AG04449 (cell line): ENCODE measurements at places on chromosomes 13 and 19.

- no peak for DNase-seq
Observed at GRCh38 chr13:93726173-93726957, 499.8 kb downstream of the GPC6 start.

DNA sequence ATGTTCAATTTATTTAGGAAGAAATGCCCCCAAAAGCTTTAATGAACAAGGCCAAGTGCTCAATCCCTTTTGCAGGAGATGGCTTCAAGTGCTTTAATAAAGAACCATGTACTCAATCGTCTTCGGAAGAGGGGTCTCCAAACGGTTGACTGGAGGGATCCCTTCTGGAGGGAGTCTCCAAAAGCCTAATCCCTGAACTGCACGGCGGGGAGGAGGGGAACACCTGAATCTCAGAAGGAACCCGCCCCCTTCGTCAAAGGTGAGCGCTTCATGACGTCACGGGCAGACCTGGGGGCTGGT is 505 bp downstream of the PAF1 start:
- no peak for DNase-seq

GRCh38 chr19:5434970-5435641 is 20.1 kb upstream of the ZNRF4 start:
- DNase-seq, result peak; percentile 36

GRCh38 chr13:100138859-100139491 is 50.1 kb downstream of the PCCA start:
- no peak for DNase-seq

GRCh38 chr13:39676315-39676876 is 20.9 kb downstream of the COG6 start:
- no peak for DNase-seq

DNA sequence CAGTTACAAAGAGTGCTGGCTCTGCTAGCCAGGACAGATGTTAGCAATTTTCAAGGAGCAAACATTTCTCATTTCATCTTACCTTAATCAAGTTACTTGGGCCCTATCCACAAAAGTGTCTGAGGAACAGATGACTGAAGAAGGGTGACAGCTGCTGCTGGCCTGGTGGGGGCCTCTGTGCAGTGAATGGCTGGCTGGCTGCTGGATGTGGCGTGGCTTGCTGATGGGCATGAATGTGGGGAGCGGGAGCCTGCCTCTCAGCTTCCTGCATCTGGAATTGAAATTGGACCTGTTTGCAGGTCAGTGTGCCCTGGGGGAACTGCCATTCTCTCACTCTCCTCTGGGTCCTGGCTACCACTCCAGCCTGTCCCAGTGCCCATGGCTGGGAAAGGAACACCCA is 94.7 kb downstream of the RGCC start:
- no peak for DNase-seq

GRCh38 chr19:5719274-5719960 is 529 bp downstream of the LONP1 start:
- no peak for DNase-seq

DNA sequence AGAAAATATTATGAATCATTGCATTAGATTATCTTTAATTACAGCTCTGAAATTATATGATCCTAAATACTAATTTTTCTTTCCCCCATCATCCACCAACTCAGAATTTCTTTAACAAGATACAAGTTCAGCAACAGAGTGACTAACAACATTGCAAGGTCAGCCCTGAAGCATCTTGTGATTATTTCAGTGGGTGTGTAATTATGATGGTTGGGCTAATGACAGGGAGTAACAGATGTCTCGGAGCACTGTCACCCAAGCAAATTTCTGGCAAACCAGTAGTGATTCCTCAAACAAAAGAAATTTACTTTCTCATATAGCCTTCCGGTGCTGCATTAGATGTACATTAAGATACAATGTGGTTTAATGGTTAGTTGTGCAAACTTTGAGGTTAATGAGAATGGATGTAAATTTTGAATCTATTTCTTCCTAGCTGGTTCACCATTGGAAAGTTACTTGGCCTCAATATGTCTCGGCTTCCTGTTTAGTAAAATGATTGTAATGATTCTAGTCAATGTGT is 238.9 kb downstream of the ITGBL1 start:
- no peak for DNase-seq

DNA sequence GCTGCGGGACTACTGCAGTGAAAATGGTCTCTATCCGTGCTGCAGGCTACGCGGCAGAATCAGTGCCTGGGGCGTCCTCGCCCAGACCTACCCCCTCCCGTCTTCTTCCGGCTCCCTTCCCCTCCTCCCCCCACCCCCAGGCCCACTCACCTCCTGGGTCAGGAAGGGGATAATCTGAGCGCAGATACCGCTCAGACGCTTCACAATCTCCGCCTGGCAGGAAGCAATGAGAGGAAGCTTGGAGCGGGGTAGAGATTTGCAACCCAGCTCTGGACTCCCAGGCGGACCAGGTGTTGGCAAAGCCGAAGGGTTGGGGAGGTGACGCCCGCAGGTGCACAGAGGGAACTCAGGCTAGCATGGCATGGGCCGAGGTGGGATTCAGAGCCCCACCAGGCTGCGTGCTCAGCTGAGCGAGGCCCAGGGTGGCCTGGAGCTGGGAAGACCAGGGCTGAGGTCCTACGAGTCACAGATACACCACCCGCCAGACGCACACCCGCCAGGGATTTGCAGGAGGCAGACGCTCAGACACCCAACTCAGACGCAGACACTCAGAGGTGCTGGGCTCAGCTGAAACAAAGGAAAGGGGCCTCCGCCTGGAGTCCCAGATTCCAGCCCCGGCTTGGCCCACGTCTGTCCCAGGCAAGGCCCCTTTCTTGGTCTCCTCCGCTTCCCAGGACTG is 4.1 kb downstream of the TLE2 start:
- no peak for DNase-seq

DNA sequence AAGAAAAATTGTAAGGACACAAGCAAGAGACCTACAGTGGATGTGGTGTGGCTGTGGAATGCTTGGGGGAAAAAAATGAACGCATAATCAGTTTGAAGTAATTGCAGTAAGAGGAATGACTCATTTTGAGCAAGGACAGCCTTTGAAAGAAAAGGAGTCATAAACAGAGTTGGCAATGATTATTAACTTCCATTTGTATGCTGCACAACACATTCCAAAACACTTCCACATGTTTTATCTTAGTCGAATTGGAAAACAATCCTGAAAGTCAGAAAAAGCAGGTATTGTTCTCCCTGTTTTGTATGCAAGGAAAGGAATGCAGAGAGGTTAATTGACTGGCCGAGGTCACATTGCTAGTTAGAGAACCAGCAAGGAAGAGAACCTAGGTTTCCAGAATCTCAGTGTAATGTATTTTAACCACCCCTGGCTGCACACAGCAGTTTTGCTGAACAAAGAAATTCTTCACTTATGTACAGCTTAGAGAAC is 630.0 kb upstream of the MIR17HG start:
- no peak for DNase-seq

DNA sequence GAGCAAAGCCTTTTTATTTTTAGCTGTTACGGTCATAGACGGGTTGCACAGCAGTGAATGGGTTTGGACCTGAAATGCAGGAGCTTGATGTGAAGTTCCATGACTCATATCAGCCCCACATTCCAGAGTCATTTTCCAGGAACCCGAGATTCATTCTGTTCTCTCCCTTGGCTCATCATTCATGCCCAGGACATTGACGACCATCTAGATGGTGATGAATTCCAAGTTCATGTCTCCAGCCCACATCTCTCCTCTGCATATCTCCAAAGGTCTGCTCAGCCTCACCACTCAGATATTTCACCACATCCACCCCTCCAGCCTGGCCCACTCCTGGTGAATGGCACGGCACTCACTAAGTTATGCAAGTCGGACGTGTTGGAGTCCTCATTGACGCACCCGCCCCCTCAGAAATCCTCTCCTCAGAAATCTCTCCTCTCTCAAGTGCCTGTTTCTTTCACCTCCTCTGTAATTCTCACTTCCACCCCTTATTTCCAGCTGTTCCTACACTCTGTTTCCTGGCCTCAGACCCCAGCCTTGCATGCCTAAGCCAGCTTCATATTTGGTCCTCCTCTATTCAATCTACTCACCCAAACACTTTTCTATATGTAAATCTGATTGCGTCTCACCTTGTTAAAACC is 83.1 kb downstream of the ALOX5AP start:
- DNase-seq, result peak; percentile 89

GRCh38 chr13:102606537-102607309 is 9.9 kb downstream of the TPP2 start:
- DNase-seq, result no peak

DNA sequence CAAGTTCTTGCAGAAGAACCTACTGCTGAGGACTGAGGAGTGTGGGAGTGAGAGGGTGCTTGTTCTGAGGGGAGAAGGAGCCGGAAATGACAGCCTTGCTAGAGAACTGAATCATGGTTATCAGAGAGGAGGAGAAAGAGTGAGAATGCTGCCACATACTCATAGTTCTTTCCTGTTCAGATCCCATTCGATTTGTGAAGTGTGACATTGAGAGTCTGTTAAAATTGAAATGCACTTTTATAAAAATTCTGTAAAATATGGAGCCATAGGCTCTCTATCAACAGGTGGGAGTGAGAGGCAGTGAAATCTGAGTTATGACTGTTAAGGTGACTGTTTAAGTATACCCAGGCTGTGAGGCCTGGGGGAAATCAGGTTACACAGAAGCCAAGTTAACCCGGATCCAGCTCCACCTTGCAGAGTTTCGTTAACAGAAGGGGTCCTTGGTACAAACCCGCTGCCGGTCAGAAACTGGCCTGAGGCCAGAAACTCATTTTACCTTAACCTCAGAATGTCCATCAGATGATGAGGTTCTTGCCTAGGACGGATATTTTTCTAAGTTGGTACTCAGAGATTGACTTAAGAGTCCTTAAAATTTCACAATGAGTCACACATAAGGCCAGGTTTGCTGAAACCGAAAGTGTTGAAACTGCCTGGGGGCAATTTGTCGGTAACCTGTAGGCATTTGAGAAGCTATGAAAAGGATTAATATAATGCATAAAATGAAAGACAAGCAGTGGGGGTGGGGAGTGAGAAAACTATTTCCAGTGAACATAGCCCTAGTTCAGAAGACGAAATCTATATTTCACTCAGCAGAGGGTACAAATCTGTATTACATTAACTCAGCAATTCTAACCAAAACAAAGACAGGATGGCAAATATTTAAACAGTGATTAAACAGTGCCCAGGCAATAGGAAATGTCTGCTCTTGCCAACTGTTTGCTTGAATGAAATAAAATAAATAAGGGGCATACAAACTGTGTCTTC is 350.5 kb downstream of the KCNRG start:
- DNase-seq, result no peak

DNA sequence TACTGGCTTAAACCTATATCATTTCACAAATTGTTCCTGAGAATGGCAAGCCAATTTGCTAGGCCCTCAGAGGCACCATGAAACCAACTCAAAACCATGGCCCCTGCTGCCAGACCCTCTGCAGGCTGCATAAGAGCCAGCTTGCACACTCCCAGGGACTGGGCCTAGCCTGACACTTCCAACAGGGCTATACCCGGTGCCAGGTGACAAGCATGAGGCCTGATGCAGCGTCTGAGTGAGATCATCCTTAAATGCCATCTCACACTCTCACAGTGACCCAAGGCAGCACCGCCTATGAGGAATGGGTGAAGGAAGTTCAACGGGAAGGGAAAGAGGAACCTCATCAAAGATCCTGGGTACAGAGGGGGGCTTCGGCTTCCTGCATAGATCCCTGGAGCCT is 65.6 kb downstream of the C13orf42 start:
- no peak for DNase-seq

DNA sequence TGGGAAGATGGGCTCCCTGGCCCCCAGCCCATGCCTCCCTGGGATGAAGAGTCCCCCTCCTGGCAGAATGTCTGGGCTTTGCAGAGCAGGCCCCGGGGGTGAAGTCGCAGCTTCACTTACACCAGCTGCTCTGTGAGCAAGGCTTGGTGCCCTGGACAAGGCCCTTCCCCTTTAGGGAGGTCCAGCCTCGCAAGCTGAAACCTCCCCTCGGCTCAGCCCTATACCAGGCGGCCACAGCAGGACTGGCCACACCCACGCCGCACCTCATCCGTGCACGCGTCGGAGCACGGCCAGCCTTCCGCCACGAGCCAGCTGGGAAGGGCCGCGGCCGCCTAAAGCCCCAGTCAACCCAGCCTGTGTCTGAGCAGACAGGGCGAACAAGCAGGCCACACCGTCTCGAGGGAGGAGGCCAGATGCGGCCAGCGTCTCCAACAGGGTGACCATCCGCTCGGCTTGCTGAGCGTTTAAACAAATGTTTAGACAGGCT is 83.2 kb upstream of the MCF2L start:
- no peak for DNase-seq

GRCh38 chr19:2814426-2814825 is 5.2 kb upstream of the ZNF554 start:
- DNase-seq, result no peak

GRCh38 chr19:30202060-30202600 is 170.1 kb upstream of the ZNF536 start:
- DNase-seq, result no peak

DNA sequence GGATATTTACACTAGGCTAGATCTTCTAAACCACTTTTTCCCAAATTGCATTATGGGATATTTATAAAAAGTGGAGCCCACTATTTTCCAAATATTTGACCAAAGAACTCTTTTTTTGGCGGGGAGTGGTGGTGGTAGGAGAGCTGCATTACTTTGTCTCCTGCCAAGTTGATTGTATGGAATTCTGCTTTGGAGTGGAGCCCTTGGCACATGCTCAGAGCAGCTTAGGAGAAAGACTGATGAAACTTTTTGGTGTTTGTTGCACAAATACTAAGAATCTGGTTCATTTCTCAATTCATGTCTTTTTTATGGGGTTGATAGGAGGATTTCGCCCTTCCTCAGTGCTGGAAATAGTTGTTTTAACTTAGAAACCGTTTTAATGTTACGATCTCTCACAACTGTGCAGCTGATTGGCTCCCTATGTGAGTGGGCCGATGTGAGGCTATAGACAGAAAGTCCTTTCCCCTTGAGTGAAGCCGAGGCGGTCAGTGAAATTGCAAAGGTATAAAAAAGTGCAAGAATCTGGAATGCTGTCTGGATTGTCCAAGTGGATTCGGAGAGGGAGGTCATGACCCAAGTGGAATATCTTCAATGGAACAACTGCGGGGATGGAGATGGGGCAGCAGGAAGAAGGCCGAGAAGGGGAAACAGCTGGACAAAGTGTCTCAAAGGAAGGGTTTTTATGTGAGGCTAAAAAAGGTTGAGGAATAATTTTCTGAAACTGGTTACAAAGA is 415.9 kb downstream of the FGF9 start:
- no peak for DNase-seq

GRCh38 chr19:29844891-29845573 is 33.2 kb downstream of the CCNE1 start:
- DNase-seq, result peak; percentile 33
